ENCODE measurements at places on chromosomes 5 and 9. TPM values are rescaled to one million over a fixed set of nuclear protein-coding genes. Genes with fewer than 3 reads are reported as not detected.

Gene FGF1
- total RNA-seq: 0.13 TPM

DNA sequence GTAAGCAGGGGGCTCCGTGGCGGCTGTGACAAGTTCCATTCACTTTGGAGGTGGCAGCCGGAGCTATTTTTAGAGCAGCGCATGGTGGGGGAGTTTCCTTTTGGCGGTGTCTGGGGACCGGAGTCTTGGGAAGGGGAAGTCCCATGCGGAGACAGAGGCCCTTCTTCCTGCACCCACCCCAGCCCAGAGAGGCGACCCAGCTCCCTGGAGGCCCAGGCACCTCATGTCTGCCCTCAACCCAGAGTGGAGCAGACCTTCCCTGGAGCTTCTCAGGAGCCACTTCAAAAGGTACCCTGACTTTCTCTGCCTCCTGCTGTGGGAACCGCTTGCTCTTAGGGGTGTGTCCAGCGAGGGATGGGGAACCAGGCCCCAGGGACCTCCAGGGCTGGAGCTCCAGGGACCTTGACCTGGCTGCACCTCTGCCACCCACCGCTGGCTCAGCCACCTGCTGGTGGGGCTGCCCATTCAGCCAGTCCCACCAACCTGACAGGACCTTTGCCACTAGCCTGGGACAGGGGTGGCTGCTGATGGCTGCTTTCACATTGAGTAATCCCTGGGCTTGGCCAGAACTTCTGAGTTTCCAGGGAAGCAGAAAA lies 34.1 kb downstream of the NEK6 start:
- no peak for DNase-seq

DNA sequence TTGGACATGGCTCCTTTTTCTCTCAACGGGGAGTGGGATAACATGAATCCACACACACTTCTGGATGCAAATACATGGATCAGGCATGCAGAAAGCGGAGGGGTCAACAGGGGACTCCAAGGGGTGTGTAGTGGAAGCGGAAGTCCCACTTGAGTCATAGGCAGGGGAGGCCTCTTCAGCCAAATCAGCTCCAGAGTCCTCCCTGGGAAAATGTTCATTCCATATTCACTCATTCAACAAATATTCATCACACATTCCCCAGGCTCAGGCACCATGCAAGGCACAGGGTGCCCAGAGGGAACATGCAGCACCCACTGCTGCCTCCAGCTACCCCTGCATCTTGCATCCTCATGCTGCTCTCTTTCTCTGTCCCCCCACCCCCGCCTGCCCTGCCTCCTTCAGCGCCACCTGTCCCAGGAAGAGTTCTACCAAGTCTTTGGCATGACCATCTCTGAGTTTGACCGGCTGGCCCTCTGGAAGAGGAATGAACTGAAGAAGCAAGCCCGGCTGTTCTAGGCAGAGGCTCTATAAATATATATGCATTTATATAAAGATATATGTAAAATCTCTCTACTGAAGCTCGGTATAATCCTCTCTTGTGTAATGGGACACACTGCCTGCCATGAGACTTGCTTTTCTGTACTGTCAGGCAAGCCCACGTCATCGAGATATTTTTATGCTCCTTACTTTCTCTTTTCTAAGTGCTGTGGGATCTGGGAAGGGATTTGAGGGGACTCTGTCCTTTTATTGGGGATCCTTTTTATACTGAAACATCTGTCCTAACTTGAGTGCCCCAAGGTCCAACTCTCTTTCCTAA lies 13.6 kb upstream of the AFAP1L1 start:
- no peak for DNase-seq

GRCh38 chr9:13575558-13575957 lies 296.1 kb upstream of the MPDZ start:
- DNase-seq: peak; percentile 30

DNA sequence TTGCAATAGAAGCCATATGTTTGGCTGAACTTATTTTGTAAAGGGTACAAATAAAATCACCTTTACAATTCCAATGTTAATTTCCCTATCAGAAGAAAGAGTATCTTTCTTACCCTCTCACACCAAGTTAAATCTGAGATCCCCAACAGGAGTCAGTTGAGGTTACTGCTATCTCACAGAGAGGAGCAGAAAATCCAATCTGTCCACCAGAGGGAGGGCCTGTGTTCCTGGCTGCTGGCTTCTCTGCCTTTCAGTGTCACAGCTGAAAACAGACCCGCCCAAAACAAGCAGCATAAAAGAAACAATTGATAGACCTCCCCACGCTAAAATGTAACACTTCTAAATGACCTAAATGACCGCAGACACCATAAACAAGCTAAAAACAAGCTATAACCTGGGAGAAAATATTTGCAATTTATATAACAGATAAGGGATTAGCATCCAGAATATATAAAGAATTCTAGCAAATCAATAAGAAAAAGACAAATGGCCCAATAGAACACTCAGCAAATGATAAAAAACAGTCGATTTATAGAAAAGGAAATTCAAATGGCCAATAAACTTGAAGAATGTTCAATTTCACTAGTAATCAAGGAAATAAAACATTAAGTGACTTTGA lies 24.5 kb upstream of the MVB12B start:
- peak; percentile 75 for DNase-seq

GRCh38 chr5:34916518-34916917 lies 1.0 kb downstream of the BRIX1 start:
- no peak for DNase-seq

GRCh38 chr5:32446630-32447029 lies 2.1 kb upstream of the ZFR start:
- no peak for DNase-seq

Gene ADAMTS13
- 9.1 TPM for total RNA-seq

GRCh38 chr9:131663288-131663687 lies 76.6 kb downstream of the RAPGEF1 start:
- DNase-seq: no peak

GRCh38 chr5:65290677-65291076 lies 191.0 kb downstream of the ADAMTS6 start:
- no peak for DNase-seq

Gene SLC34A1
- total RNA-seq: not detected

DNA sequence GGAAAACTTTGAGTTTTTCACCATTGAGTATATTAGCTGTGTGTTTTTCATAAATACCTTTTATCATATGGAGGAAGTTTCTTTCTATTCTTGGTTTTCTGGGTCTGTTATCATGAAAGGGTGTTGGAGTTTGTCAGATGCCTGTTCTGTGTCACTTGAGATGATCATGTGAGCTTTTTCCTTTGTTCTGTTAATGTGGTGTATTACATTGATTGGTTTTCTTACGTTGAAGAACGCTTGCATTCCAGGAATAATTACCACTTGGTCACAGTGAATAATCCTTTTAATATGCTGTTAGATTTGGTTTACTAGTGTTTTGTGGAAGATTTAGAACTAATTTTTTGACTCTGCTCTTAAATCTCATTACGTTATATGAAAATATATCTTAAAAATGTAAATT lies 7.8 kb downstream of the PLEKHG4B start:
- DNase-seq: no peak

GRCh38 chr5:106189121-106189809 lies 1481.5 kb downstream of the EFNA5 start:
- DNase-seq: no peak

DNA sequence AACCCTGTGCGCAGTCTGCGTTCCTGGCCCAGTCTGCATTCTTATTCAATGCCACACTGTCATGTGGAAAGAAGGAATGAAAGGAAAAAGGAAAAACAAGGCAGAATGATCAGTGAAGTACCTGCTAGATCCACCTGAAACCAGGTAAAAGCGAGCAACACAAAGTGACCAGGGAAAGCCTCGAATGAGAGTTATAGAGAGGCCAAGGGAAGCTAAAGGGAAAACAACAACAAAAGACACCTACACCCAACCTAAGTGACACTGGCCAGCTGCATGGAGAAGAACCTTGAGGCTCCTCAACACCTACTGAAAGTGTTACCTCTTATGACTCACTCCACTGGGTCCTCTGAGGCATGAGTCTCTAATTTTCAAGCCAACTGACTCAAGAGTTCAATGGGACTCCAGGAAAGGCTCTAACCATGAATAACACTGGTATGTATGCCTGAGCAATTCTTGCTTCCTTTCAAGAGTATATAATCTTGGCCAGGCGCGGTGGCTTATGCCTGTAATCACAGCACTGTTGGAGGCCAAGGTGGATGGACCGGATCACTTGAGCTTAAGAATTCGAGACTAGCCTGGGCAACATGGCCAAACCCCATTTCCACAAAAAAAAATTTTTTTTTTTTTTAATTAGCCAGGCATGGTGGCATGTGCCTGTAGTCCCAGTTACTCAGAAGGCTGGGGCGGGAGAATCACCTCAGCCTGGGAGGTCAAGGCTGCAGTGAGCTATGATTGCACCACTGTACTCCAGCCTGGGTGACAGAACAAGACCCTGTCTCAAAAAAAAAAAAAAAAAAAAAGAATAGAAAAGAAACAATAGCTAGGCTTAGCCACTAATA lies 29.0 kb downstream of the MTMR12 start:
- DNase-seq: no peak

- DNase-seq: no peak
These were observed 26.9 kb upstream of the FEM1C start for GRCh38 chr5:115571441-115571878.

- DNase-seq: no peak
These were observed 204.2 kb downstream of the TAF11L14 start for GRCh38 chr5:17838469-17838868.

GRCh38 chr9:73451003-73451402 lies 299.3 kb downstream of the ANXA1 start:
- DNase-seq: no peak

GRCh38 chr5:174303437-174304045 lies 258.0 kb downstream of the NSG2 start:
- DNase-seq: no peak

DNA sequence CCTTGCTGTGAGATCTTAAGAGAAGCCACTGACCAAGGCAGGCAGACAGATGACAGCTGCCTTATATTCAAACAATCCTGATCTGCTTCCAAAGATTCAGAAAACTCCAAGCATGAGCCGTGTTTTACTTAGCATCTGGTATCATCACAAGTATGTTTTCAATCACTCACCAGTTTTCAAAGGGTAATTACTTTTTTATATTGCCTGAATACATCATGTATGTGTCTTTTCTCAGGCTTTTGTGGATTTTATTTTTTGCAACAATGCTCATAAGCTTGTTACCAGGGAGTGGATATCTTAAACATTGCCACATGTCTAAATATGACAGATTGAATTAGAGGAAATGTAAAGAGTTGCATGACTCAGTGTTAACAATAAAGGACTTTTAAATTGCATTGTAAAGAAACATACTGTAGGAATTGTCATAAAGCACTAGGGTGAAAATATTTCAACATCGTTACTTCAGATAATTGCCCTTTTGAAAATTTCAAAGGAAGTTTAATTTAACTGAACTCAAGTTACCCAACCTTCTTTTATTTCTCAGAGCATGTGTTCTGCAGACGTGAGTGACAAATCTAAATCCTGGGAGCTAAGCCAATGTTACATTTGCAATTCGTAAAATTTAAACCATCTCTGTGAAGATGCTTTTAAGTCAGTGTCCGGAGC lies 326.1 kb downstream of the PLK2 start:
- DNase-seq: no peak

DNA sequence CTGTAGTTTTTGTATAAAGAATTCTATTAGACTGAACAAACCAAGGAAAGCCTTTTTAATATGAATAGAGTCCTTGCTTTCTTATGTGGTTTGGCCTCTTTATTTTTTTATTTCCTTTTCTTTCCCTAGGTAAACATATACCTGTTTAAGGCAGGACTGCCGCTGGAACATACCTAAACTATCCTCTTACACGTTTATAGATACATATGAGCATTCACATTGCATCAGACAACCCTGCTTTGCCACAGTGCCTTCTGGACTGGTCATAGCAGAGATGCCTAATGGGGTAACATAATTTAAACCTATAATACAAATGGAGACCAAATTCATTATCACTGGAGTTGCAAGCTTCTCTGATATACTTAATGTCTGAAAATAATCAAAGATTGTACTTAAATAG lies 12.5 kb downstream of the GRAMD2B start:
- no peak for DNase-seq

DNA sequence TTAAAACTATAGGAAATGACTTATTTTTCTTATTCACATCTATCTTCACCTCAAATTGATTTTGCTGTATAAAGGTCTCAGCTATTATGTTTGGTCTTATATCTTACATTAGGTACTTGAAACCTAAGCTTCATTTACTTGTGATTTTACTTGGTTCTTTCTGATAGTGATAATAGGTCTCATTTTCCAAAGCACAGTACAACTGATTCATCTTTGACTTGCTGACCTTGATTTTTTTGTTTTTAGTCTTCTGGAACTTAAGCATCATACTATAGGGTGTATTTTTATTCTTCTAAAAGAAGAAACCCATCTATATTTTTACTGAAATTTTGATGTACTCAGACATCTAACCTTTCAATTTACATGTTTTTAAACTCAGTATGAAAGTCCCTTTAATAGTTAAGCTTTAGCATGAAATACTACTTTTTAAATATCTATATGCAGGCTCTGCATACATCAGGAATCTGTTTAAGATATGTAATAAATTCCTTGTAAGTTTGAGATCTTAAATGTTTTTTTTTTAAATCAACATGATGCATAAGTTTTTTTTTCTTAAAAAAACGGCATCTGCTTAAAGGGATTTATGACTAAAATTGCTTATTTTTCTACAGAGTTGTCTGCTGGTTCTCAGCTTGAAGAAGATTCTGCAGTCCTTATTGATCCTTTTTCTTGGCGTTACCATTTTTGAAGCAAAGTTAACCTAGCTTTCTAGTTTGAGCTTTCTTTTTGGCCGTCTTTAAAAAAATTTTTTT lies 13.3 kb downstream of the MATR3 start:
- no peak for DNase-seq

- no peak for DNase-seq
These were observed 13.7 kb downstream of the SPACA9 start for GRCh38 chr9:132892400-132892799.

GRCh38 chr5:92401492-92401891 lies 1018.4 kb upstream of the ARRDC3 start:
- DNase-seq: peak; percentile 10

DNA sequence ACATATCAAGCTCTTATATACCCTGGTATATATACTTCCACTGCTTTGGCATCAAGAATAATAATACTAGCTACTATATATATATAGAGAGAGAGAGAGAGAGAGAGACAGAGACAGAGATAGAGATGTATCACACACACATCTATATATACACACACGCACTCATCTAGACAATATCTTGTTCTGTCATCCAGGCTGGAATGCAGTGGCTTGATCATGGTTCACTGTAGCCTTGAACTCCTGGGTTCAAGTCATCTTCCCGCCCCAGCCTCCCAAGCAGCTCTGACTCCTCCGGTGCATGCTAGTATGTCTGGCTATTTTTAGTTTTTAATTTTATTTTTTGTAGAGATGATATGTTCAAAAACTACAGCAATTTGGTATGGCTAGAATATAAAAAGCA lies 22.5 kb downstream of the ANKHD1 start:
- no peak for DNase-seq

Gene SLC45A2
- total RNA-seq: 0.15 TPM

Gene FBLL1
- 0.51 TPM for total RNA-seq

Gene BTNL8
- 0.59 TPM for total RNA-seq

DNA sequence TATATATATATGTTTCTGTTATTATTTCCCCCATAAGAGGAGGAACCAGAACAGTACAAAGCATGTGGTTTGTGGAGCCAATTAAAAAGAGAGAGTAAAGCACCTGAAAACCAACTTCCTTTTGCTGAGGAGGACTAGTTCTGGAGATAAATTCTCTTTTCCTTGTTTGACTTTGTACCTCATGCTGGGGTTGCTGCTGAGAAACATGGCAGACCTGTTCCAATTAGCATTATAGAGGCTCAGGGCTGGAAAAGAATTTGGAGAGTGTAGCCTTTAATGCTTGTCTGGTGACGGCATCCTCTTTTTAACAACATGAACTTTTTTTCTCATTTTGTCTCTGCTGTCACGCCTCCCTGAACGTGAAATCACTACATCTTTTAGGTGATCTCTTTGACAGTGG lies 32.8 kb upstream of the NMUR2 start:
- DNase-seq: no peak
